NCI-H1092 treated with DMSO at 0.1 percent for 48 hours (cell line): ENCODE measurements at places on chromosomes 2 and 18.

GRCh38 chr2:176819306-176819705 is 393.3 kb upstream of the HNRNPA3 start:
- DNase-seq: no peak

GRCh38 chr2:218927422-218927821 is 32.0 kb upstream of the CDK5R2 start:
- DNase-seq: no peak

DNA sequence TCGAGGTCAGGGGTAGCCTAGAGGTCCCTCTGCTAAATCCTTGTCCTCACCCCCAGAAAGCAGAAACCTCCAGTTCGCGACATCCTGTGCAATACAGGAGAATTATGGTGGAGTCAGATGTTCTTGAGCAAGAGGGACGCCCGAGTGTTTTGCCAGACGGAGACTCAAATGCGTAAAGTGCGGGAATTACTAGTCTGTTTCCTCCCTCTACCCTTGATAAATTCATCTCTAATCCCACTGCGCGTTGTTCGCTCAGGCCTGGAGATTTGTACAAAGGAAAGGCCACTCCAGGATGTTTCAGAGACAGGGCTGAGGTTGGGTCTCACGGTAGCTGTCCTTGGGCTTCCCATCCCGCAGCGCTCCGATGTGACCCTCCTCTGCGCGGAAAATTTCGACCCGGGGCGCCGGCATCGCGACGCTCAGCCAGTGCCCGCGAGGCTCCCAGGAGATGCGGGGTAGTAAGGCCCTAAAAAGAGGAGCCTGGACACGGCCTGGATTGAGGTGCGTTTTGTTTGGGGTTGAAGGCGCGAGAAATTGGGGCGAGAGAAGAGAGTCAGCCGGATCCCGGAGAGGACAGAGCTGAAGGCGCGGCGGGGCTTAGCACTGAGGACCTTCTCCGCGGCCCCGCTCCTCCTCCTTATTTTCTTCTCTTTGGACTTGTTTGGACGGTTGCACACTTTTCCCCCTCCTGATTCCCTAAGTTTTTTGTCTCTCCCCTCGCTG is 2.6 kb upstream of the NEUROD1 start:
- no peak for DNase-seq

DNA sequence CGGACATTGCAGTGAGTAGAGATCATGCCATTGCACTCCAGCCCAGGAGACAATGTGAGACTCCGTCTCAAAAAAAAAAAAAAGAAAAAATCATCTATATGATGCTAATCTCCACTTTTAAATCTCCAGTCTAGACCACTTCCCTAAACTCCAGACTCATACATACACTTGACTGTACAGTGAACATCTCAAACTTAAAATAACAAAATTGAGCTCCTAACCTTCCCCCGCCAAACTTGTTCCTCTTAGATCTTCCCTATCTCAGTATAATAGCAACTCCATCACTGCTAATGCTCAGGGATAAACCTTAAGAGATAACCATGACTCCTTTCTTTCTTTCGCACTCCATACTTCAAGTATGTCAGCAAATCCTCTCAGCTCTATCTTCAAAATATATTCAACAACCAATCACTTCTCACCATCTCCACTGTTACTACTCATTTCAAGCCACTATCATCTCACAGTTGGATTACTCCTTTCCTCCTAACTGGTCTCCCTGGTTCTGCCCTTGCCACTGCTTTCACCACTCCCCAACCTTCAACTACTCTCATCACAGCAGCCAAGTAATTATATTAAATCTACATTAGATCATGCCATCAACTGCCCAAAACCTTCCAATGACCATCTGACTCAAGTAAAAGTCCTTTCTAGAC is 12.0 kb downstream of the MEMO1 start:
- no peak for DNase-seq

- no peak for DNase-seq
Observed at GRCh38 chr2:203002054-203002821, 12.4 kb upstream of the NBEAL1 start.

- no peak for DNase-seq
Observed at GRCh38 chr18:9353596-9353995, 19.0 kb downstream of the TWSG1 start.

DNA sequence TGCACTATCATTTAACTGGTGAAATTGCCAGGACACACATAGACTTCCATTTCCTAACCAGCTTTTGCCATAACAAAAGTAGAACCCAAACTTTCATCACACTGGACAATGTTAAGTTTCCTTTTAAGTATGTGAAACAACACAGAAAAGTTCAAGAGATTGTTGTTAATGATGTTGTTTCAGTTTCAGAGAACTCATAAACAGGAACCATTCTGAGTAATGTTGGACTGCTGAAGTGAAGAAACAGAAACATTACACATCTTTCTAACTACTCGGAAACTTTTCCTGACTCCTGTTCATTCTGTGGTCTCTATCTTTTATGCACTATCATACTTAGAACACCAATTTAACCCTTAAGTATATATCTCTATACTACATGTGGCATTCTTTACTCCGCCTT is 179.2 kb downstream of the RIT2 start:
- DNase-seq: no peak

DNA sequence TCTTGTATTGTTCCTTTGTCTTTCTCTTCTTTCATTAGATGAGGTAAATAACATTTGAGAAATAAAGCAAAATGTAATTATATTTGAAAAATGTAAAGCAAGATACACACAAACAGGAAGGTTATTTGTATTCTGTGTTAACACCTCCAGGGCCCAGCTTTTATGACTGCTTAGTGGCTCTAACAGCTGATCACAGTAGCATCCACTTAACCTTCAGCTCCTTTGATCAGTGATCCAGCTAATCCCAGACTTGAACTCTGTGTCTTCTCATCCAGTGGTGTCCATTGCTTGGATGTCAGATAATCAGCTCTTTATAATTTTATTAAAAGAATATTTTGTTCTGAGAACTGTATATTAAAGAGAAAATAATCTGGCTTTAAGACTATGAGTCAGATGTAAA is 44.5 kb downstream of the PSMD14 start:
- DNase-seq: no peak

DNA sequence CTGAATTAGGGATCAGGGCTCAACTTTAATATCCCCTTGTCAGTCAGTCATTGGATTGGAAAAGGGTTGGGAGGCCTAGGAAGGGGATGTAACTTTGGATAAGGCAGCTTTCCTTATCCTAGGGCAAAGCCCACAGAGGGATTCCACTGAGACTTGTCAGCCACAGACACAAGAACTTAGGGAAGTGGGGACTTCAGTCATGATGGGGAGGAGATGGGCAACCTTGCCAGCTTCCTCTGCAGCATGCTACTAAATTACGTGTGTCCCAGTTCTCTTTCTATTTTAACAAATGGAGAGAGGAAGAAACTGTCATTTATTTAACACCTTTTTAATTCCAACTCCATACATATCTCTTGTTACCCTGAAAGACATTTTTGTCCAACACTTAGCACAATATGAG is 237.8 kb downstream of the WDR7 start:
- DNase-seq: no peak

GRCh38 chr2:238865744-238866355 is 18.0 kb downstream of the TWIST2 start:
- no peak for DNase-seq

DNA sequence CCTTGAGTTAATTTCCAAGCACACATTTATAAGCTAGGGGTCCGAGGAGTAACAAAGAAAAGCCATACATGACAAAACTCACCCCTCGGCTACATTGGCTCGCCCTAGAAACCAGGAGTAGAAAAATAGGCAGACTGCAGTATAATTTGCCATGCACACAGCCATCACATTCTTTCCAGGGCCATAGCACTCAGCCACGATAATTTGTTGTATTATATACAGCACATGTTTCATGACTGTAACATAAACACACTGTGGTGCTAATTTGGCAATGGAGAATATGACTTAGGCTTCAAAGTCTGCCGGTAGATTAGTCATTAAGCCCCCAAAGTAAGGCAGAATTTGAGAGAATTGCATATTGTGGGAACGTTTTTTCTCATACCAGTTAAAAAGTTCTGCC is 254.9 kb downstream of the ZNF521 start:
- DNase-seq: no peak

GRCh38 chr2:241316825-241317224 is 1.1 kb downstream of the SEPTIN2 start:
- no peak for DNase-seq

GRCh38 chr2:108492364-108492763 is 41.9 kb upstream of the LIMS1 start:
- DNase-seq: no peak
